A549 treated with Mapracorat at 1 μM for 4 hours (cell line): ENCODE measurements at places on chromosomes 7 and 10. TPM values are rescaled to one million over a fixed set of nuclear protein-coding genes. Genes with fewer than 3 reads are reported as not detected.

The ASZ1 gene
- total RNA-seq: not detected in 5 replicates

The REPIN1 gene
- total RNA-seq: 61.3 to 88.2 TPM (median 85.5 TPM) in 5 replicates

The OR2A12 gene
- total RNA-seq: not detected in 5 replicates

The FKBP14 gene
- total RNA-seq: 6.1 to 10.4 TPM (median 8.3 TPM) in 5 replicates

The NACAD gene
- 0.10 to 0.40 TPM (median 0.28 TPM) in 5 replicates for total RNA-seq

The EGFR gene
- total RNA-seq: 85.7 to 122 TPM (median 97.1 TPM) in 5 replicates

The ACSL5 gene
- total RNA-seq: 0.13 to 0.27 TPM (median 0.19 TPM) in 5 replicates

The GPRIN2 gene
- total RNA-seq: 25.5 to 44.5 TPM (median 40.5 TPM) in 5 replicates

The NRCAM gene
- total RNA-seq: 77.0 to 105 TPM (median 98.6 TPM) in 5 replicates

The TAS2R41 gene
- total RNA-seq: not detected in 5 replicates

The HYAL4 gene
- total RNA-seq: 0.08 TPM in 1 of 5 replicates, not detected in the others

The NUTM2E gene
- total RNA-seq: 0.08 to 0.33 TPM (median 0.24 TPM) in 5 replicates

The HOXA3 gene
- 4.0 to 6.9 TPM (median 6.0 TPM) in 5 replicates for total RNA-seq

The NME8 gene
- total RNA-seq: not detected in 5 replicates

The CUBN gene
- 0.03 to 0.15 TPM (median 0.08 TPM) in 5 replicates for total RNA-seq

The CNNM1 gene
- total RNA-seq: 20.7 to 28.4 TPM (median 25.0 TPM) in 5 replicates

The FEZF1 gene
- total RNA-seq: not detected in 5 replicates

The PFKP gene
- 471 to 556 TPM (median 542 TPM) in 5 replicates for total RNA-seq

The PLCE1 gene
- 5.5 to 7.2 TPM (median 6.3 TPM) in 5 replicates for total RNA-seq

The CYP26C1 gene
- total RNA-seq: 0.07 TPM in 1 of 5 replicates, not detected in the others

The SCART1 gene
- total RNA-seq: 0.07 to 0.24 TPM (median 0.16 TPM) in 5 replicates

The LRRN3 gene
- total RNA-seq: 0.04 to 0.05 TPM in 2 of 5 replicates, not detected in the others

The SUV39H2 gene
- 17.0 to 21.4 TPM (median 19.0 TPM) in 5 replicates for total RNA-seq

The ZNF488 gene
- 11.5 to 14.5 TPM (median 13.2 TPM) in 5 replicates for total RNA-seq

The ASB15 gene
- total RNA-seq: not detected in 5 replicates

The TMEM178B gene
- 1.3 to 1.9 TPM (median 1.5 TPM) in 5 replicates for total RNA-seq

The ANK3 gene
- total RNA-seq: 0.43 to 1.4 TPM (median 0.97 TPM) in 5 replicates

The GDF2 gene
- total RNA-seq: not detected in 5 replicates

The FGFR2 gene
- total RNA-seq: 0.21 to 0.44 TPM (median 0.33 TPM) in 5 replicates

The TMEM196 gene
- total RNA-seq: not detected in 5 replicates

The IFIT1B gene
- total RNA-seq: not detected in 5 replicates

The ACTL6B gene
- not detected in 5 replicates for total RNA-seq

The SNX10 gene
- 3.8 to 5.4 TPM (median 4.8 TPM) in 5 replicates for total RNA-seq

The RHOBTB1 gene
- total RNA-seq: 10.1 to 13.0 TPM (median 12.5 TPM) in 5 replicates

The TYW1B gene
- 2.2 to 3.0 TPM (median 2.5 TPM) in 5 replicates for total RNA-seq

The GOT1 gene
- total RNA-seq: 27.0 to 35.0 TPM (median 33.1 TPM) in 5 replicates

The ETV1 gene
- total RNA-seq: 1.9 to 3.0 TPM (median 2.7 TPM) in 5 replicates

The RADIL gene
- total RNA-seq: 1.6 to 2.8 TPM (median 2.7 TPM) in 5 replicates

The PDZD7 gene
- 0.53 to 1.2 TPM (median 0.76 TPM) in 5 replicates for total RNA-seq

The TMEM176A gene
- total RNA-seq: not detected in 5 replicates

The NUDT1 gene
- total RNA-seq: 88.2 to 109 TPM (median 102 TPM) in 5 replicates

The TBXAS1 gene
- total RNA-seq: 12.5 to 15.0 TPM (median 14.7 TPM) in 5 replicates

The DNAJC12 gene
- total RNA-seq: 51.9 to 68.0 TPM (median 54.4 TPM) in 5 replicates

The NRP1 gene
- 57.5 to 79.9 TPM (median 67.9 TPM) in 5 replicates for total RNA-seq

The OLAH gene
- 0.39 to 1.0 TPM (median 0.51 TPM) in 5 replicates for total RNA-seq

The OR6B1 gene
- total RNA-seq: not detected in 5 replicates

The PRSS37 gene
- not detected in 5 replicates for total RNA-seq

The ENKUR gene
- total RNA-seq: 0.19 to 0.41 TPM (median 0.35 TPM) in 5 replicates

The HOXA6 gene
- 0.74 to 1.8 TPM (median 1.6 TPM) in 5 replicates for total RNA-seq

The PRKAG2 gene
- 40.9 to 50.1 TPM (median 44.5 TPM) in 5 replicates for total RNA-seq

The CCL24 gene
- not detected in 5 replicates for total RNA-seq
